Activated CD8-positive, alpha-beta memory T cell treated with anti-CD3 and anti-CD28 coated beads for 1 hour (primary cell): ENCODE measurements at places on chromosomes 3 and 15.

- no peak for DNase-seq
These were observed 107.9 kb downstream of the RPL22L1 start for GRCh38 chr3:170762064-170762463.

DNA sequence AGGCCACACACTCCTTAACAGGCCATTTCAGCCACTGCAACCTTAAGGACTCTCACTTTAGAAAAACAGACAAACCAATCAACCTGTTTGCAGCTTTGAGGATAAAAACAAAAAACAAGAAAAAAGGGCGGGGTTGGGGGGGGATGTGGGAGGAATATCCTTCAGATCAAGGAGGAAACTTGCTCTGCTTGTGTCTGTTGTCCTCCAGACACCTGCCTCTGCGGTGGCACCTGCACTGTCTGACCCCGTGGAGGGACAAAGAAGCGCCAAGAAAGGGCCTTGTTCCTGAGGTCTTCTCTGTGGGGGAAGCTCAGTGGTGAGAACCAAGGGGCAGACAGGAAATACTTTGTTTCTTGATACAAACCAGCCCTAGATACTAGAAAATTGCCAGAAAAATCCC lies 70.5 kb downstream of the POLR2M start:
- no peak for DNase-seq

DNA sequence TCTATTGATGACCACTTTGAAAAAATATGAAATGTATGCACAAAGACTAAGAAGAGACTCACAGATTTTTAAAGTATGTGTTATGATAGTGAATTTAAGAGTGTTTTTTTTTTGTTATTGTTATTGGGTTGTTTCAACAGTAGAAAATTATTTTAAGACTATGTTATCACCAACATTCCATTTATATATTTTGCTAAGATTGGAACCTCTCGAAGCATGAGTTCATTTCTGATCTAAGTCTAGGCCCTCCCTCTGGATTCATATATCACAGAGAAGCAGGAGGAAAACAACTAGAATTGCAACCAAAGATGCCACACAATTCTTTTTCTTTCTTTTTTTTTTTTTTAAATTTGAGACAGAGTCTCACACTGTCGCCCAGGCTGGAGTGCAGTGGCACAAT lies 46.8 kb downstream of the ITGB5 start:
- no peak for DNase-seq

DNA sequence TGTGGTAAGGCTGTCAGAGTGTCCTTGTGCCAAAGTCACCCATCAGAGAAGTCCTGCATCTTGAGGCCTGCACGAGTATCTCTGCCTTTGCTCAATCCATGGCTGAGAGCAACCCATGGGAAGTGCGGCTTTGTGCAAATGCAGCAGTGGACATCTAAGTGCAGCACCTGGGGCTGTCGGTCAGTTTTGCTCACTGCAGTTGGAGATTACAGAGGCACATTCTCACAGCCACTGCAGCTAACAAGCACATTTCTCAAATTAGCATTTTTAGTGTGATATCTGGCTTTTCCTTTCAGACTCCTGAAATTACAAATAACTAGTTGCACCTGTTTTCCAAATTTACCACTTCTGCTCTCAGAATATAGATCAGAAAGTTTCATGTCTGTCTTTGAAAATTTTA lies 81.5 kb upstream of the DAZL start:
- DNase-seq = no peak

DNA sequence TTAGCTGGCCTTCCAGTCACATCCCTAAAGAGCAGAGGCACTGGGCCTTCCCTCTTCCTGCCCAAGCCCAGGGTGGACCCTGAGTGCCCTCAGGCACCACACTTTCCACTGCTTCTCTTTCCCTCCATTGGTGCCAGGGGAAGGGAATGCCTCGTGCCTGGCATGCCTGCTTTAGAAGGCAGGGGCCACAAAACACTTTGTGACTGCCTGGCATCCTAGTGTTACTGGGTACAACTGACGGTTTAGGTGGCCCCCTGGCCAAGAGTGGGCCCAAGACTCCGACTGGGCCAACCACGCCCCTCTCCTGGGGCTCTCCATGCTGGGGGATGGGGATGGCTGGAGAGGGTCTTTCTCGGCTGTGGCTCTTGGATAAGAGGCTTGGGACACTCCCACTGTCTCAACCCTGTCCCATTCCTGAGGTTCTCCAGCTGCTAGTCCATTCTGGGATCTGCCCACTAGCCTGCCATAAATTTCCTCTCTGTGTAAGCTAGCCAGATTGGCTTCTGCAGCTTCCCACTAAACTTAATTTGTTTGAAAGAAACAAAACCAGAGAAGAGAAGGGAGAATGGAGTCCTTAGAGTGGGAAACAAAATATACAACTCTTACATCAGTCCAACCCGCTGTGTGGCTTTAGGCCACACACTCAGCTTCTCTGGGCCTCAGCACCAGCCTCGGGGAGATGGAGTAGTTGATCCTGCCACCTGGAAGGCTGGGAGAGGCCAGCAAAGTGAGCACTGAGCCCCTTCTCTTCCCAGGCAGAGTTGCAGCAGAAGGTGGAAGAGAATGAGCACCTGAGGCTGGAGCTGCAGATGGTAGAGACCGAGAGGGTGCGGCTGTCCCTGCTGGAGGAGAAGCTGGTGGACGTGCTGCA lies 24.1 kb upstream of the GP9 start:
- no peak for DNase-seq

- DNase-seq = no peak
These were observed 19.4 kb upstream of the ADAMTS7 start for GRCh38 chr15:78830514-78831228.

- no peak for DNase-seq
These were observed 157.1 kb upstream of the TGFBR2 start for GRCh38 chr3:30449290-30449632.

DNA sequence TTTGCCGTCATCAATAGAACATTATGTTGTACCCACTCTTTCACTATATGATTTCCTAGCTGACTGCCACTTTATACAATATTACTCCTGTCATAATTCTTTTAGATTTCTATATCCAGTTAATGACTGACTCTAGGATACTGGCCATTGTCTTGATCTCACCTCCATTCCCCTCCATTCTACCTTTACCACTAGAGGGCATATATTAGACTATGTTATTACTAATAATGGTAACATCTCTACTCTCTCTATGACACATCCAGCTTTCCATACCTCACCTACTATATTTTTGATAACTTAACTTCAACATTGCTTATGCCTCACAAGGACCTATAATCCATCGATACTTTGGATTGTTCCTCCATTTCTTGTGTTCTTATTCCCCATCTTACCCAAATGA lies 31.4 kb upstream of the POU1F1 start:
- no peak for DNase-seq

GRCh38 chr3:123067689-123068600 lies 1.1 kb downstream of the PDIA5 start:
- no peak for DNase-seq

DNA sequence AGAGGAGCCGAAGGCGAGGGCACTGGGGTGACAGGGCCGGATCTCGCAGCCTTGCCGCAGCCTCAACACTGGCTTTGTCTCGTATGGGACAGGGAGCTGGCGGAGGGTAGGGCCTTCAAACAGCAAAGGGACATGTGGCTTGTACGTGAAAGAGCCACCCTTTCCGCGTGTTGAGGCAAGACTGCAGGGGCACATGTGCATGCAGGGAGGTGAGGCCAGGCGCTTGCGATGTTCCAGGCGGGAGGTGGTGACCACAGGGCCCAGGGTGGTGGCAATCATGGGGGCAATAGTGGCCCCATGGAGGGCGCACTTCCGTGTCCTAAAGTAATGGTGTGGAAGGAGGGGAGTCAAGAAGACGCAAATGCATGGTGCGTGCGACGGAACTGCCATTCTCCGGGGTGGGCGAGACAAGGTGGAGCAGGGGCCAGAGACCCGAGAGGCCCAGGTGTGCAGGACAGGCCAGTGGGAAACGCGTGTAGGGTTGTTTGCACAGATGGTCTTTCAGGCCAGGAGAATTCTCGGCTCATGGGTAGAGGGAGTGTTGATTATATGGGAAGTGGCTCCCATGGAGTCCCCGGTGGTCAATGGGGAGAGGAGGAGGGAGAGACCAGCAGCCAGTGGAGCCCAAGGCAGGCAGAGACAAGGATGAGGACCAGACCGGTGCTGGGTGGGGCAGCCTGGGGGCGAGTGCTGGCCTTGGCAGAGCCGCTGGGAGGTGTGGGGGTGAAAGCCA lies 45.8 kb upstream of the PCSK6 start:
- DNase-seq = no peak

DNA sequence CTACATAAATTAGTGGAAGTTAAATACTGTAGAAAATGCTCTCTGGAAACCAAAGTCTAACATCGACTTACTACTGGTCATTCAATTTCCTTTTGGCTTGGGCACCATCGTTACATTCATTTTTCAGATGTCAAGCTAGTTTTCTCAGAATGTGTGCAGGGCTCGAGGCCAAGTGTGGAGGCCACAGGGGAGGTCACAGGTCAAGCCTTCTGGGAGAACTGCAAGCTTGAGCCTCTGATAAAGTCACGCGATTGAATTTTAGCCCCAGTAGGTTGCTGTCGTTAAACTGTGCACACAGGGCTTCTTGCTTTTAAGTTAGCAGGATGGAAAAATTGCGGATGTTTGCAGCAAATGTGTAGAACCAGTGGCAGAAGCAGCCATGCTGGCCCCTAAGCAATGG lies 182.2 kb downstream of the APBA2 start:
- DNase-seq = no peak
